H54 (cell line): ENCODE measurements at places on chromosomes 1 and 21.

DNA sequence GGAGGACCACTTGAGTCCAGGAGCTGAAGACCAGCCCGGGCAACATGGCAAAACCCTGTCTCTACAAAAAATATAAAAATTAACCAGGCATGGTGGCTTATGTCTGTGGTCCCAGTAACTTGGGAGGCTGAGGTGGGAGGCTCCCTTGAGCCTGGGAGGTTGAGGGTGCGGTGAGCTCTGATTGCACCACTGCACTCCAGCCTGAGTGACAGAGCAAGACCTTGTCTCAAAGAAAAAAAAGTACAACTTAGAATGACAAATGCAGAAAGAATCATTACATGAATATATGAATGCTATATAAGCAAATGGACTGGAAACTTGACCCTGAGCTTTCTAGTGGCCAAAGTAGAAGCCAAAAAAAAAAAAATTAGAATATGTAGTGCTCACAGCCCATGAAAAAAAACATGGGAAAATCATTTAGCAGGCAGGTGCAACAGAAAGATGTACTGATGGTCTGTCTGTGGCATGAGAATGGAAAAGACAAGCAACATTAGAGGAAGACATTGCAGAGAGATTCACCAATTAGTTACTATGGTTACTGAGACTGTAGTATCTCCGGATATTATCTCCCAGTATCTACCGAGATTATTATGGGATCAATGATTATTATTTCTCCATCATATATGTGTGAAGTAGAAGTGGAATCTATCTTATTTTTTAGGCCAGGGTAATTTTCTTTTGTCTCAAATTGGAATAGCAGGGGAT, 19.2 kb downstream of the ELAPOR1 start:
- DNase-seq = no peak

GRCh38 chr1:155316922-155317321, 3.8 kb upstream of the RUSC1 start:
- no peak for DNase-seq

GRCh38 chr1:32773764-32774463, 43.2 kb downstream of the YARS1 start:
- DNase-seq = no peak

DNA sequence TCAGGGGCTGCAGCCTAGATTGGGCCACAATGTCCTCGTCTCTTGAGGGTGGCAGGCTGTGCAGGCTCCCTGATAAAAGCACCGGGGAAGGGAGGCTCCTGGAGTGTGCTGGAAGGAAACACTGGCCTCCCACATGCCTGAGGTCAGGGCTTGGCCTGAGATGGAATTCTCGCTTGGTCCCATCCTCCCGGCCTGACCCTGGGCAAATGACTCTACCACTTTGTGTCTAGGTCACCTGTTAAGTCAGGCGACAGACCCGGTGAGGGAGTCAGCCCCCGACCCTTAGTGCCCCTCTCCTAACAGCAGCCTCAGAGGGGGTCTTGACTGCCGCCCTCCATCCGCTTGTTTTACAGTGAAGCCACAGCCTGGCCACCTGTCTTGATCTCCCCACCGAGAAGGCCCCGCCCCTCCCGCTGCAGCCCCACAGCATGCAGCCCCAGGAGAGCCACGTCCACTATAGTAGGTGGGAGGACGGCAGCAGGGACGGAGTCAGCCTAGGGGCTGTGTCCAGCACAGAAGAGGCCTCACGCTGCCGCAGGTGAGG, 2.5 kb downstream of the SMIM1 start:
- DNase-seq = peak; percentile 74

- no peak for DNase-seq
These were observed 40.6 kb downstream of the TNNT2 start for GRCh38 chr1:201336711-201337450.

DNA sequence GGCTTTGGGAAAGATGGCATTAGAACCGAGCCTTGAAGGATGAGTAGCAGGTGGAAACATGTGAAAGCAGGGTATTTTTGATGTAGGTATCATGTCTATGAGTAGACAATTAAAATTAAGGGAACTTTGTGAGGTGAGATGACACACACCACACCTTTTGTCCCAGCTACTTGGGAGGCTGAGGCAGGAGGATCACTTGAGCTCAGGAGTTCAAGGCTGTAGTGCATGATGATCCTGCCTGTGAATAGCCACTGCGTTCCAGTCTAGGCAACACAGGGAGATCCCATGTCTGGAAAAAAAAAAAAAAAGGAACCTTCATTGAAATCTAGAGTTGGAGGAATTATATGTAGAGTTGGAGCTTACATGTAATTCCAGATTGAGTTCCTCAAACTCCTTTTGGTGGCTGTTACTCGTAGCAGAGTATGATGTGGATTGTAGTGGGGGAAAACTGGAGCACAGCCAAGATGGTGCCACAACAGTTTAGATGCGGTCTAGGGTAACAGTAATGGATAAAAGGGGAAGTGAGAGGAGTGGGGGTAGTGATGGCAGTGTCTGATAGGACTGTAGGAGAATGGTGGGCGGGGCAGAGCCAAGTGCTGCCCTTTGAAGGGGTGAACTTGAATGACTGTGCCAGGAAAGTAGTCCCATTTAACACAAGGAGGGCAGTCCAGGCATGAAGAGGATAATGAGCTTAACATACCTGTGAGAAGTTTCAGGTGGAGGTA, 17.4 kb downstream of the AK4 start:
- no peak for DNase-seq

- DNase-seq = no peak
These were observed 7.5 kb downstream of the SLC19A1 start for GRCh38 chr21:45534636-45535331.

DNA sequence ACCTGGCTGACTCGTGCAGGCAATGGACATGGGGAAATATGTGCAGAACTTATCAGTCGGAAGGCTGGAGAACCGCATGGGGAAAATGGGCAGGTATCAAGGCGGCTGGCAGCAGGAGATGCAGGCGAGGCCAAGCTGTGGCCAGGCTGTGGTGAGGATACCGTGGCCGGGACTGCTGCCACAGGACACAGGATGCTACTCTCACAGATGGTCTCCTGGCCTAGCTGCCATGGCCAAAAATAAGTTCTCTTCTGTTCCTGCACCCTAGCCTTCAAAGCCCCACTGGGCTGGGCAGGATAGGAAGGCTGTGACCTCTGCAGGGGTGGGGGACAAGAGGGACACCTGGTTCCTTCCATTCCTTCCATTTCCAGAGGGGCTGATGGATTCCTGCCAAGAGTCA, 26.4 kb downstream of the TEX35 start:
- no peak for DNase-seq

DNA sequence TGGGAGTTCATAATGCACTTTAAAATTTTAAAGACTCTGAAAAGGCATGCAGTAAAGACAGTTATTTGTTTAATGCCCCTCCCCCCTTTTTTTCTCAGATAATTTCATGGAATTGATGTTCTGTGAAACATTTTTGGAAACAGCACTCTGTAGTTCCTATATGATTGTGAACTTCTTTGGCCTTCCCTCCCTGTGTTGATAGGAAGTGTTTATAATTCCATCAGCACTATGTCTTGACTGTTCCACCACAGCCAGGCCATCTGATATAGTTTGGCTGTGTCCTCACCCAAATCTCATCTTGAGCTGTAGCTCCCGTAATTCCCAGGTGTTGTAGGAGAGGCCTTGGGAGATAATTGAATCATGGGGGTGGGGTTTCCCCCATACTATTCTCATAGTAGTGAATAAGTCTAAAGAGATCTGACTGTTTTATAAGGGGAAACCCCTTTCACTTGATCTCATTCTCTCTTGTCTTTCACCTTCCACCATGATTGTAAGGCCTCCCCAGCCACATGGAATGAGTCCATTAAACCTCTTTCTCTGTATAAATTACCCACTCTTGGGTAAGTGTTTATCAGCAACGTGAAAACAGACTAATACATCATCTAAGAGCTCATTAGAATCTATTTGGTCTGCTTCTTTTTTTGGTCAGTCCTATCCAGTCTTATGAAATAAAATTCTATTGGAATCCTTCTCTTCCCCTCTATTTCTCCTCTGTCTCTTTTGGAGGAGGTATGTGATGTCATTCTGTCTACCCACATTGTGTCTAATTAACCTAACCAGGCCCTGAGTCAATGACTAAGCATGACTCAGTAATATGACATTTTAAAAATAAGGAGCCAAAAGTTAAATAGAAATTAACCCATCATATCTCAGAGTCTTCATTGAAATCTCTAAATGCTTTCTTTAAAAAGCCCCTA, 8.9 kb downstream of the CCDC185 start:
- DNase-seq = no peak

DNA sequence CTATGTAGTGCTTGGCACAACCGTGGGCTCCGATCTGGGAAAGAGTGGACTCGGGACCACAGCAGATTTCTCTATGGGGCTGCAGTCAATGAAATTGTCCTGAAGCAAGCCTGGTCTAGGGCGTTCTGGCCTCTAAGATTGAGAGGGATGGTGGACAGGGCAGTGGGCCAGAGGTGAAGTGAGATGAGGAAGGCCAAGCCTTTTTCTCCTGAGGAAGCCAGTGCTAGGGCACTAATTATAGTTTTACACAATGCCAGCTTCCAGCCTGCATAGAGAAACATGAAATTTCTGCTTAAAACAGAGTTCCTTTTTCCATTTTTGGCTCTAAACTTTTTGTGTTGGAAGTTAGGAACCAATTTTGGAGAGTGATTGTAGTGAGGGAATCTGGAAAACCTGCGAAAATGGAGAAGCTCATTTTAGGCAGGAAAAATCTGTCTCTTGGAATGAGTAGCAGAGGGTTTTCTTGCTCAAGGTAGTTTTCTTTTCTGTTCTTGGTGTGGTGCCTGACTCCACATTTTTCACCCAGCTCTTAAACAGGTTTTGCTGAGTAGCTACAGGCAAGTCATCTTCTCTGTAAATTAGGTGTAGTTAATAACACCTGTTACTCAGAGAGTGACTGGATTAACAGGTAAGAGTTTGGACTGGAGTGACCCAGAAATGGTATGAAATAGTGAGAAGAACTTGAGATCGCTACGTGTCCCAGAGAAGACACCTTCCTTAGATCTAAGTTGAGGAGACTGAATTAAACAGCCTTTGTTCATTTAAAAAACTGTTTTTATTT, 22.1 kb downstream of the UCK2 start:
- DNase-seq = no peak

DNA sequence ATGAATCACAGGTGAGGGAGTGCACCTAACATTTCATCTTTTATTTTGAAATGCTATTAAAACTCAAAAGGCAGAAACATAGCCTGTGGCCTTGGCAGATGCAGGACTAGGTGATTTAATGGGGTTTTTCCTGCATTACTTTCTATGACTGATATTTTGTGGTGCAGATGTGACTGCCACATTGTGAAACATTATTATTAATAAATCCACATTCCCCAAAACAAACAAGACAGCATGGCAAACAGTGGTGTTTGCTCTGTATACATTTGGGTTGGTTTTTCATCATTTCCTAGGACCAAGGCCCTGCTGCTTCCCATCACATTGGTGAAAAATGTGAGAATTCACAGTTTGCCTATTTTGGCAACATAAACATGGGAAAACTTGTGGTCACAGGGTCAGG, 247.6 kb upstream of the SGIP1 start:
- no peak for DNase-seq

- DNase-seq = no peak
These were observed 270.2 kb upstream of the CSF3R start for GRCh38 chr1:36752891-36753361.

DNA sequence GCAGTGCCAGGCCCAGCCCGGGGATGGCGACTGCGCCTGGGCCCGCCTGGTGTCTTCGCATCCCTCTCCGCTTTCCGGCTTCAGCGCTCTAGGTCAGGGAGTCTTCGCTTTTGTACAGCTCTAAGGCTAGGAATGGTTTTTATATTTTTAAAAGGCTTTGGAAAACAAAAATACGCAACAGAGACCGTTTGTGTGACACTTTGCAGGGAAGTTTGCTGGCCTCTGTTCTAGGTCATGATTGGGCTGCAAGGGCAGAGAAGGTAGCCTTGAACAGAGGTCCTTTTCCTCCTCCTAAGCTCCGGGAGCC, 719 bp downstream of the SOD1 start:
- DNase-seq = peak; percentile 38

DNA sequence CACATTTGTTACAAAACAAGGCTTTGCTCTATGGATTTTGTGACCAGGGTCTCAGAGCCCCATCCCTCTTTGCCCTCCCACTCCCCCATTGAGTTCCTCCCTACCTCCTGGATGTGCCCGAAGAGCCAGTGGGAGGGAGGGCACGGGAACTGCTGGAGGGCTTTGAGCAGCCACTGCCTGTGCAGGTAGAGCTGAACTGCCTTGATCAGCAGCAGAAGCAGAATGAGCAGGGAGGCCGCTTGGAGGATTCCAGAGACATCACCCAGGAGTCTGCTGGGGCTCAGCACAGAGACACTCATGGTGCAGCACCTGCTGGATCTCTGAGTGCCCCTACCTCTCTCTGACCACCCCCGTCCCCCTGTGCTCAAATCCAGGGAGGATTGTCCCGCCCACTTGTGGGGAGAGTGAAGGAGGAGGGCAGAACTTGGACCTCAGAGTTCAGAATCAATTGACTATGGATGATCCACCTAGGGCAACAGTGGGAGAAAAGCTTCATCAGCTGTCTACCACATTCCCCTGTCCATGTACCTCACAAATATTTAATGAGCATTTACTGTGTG, at the start of gene CYP4A11:
CYP4A11 (minus strand) TSS at position 342 of the 560 bp plus-strand sequence; CDS start at position 299, 43 bp downstream.
- DNase-seq = no peak

- no peak for DNase-seq
These were observed 7.9 kb upstream of the NLRP3 start for GRCh38 chr1:247408100-247408499.

- DNase-seq = no peak
These were observed 91.6 kb downstream of the PAX7 start for GRCh38 chr1:18722270-18722669.

- DNase-seq = no peak
These were observed 22.4 kb downstream of the SMYD2 start for GRCh38 chr1:214303141-214303930.

DNA sequence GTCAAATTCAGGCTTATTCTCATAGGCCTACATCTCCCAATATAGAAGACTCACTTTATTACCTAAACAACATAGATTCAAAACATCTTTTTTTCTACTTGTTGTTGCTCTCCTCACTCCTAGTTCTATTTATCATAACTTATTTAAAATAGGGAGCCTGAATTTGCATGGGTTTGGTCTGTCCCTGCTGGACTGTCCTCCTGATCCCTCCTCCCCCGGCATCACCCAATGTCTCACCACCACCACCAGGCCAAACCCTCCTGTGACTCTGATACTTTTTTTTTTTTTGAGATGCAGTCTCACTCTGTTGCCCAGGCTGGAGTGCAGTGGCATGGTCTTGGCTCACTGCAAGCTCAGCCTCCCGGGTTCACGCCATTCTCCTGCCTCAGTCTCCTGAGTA, 31.8 kb upstream of the MYBPHL start:
- DNase-seq = no peak

DNA sequence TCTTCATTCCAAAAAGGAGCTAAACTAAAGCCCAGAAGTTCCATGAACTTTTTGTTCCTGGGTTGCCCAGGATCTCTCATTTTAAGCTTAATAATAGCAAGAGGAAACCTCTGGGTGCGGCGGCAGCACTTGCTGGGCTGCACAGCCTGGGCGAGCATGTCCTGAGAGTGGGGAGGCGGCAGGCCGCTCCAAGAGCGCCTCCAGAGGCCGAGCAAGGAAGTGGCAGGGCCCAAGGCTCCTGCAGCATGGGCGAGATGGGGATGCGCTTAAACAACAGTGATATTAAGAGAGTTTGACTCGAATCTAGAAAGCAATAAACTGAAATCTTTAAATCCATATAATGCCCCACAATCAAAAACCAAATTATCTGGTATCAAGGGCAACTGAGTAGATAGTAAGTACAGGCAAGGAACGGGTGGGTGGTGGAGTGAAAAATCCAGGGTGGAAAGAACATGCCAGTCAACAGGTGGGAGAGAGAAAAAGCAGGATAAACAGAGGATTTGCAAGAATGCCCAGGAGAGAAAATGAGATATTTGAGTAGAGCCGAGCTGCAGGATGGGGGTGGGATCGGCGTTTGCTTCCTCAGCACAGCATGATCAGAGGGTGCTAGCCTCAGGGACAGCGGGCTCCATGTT, 14.1 kb upstream of the TNR start:
- peak; percentile 58 for DNase-seq

GRCh38 chr1:10943991-10944730, 68.3 kb upstream of the TARDBP start:
- DNase-seq = no peak
